Epithelial cell of prostate (primary cell): ENCODE measurements at places on chromosomes 3 and 15.

GRCh38 chr3:80767604-80768003 is 993.8 kb downstream of the GBE1 start:
- no peak for DNase-seq

GRCh38 chr3:123021996-123022510 is 5.5 kb downstream of the SEMA5B start:
- no peak for DNase-seq

GRCh38 chr15:35886765-35887164 is 340.8 kb upstream of the DPH6 start:
- DNase-seq: no peak

DNA sequence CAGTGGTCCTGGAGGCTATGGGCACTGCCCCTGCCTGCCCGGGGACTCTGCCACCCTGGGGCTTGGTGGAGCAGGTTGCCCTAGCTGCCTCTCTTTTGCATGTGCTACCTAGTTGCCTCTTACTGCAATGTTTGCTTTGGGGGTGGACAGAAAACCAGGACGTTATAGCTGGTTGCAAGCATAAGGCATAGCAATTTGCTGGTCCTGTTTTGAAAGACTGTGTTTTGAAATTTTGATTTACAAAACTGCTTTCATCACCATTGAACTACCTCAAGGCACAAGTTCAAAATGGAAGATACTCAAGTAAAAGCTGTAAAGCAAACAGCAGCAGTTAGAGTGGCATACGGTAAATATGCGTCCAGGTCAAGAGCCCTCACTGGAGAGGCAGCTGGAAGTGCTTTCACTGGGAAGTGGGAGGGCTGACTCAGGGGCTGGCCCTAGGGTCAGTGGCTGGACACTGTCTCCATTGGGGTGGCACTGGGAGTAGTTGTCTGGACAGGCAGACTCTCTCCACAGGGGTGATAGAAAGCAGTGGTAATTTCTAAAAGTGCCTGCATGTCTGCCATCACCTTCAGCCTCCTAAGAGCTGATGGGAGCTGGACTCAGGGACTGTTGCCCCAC is 138.1 kb downstream of the CHDH start:
- no peak for DNase-seq

DNA sequence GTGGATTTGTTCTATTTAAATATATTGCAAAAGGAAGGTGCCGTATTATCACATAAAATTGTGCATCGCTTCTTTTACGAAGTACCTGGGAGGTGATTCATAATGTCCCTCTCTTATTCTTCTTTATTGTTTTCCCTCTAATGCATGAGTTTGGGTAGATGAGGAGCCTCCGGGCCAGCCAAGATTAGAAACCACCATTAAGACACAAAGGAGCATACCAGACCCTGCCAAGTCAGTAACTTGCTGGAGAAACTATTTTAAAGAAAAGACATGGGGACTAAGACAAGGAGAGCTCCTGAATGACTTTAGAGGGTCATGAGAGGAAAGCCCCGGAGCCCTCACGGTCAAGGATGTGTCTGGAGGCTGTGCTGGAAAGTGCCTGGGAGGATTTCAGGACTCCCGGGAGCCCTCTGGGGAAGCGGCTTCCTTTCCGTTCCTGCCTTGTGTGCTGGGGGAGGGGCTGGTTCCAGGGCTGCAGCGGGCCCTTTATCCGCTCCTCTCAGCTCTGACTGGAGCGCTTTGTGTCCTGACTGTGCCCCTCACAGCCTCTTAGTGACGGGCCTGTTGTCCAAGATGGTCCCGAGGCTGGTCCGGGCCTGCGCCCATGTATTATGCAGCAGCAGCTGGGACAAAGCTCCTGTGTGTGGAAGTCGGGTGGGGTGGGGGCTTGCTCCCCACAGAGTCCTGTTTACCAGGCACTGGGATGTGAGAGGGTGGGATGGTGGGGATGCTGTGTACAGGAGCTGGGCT is 35.7 kb downstream of the CORO2B start:
- no peak for DNase-seq

GRCh38 chr3:66014056-66014455 is 24.7 kb downstream of the MAGI1 start:
- DNase-seq: no peak

DNA sequence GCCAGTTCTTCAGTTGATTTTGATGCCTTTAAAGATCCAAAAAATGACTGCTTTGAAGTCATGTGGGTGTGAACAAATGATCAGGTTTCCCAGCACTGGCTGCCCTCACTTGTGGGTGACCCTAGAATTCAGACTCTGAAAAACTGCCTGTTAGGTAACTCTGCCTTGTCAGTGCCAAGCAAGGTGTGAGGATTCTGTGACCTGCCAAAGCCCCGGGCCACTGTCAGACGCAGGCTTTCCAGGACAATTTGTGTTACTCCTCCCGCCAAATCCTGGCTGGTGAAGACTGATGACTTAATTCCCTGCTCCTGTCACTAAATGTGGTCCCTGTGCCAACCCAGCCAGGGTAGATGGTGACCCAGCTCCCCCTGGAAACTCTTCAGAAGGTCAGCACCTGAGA is 99.2 kb upstream of the PSMD6 start:
- no peak for DNase-seq
